ENCODE measurements at places on chromosomes 7 and 10. TPM values are rescaled to one million over a fixed set of nuclear protein-coding genes. Genes with fewer than 3 reads are reported as not detected.

DNA sequence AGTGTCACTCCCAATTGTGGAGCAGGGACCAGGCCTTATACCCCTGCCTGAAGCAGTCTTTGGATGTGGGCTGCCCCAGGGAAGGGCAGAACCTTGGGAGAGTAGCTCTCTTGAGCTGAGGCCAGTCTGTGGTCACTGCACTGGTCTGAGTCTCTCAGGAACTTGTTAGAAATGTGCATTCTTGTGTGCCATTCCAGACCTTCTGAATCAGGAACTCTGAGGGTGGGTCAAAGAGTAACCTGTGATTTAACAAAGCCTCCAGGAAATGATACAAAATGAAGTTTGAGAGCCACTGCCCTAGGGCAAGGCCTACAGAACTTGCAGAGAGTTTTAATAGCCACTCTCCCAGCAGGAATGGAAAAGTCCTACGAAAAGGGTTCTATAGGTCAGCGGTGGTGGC lies 68.1 kb downstream of the LYZL1 start:
- DNase-seq = no peak

- no peak for DNase-seq
Measured at GRCh38 chr7:46524350-46524749, 603.3 kb upstream of the IGFBP3 start.

- peak; percentile 32 for DNase-seq
Measured at GRCh38 chr7:37040330-37040729, 316.0 kb upstream of the AOAH start.

GRCh38 chr10:114662646-114663217 lies 4.7 kb upstream of the ABLIM1 start:
- DNase-seq = no peak

GRCh38 chr10:6348096-6348874 lies 145.6 kb downstream of the PFKFB3 start:
- peak; percentile 17 for DNase-seq

GRCh38 chr7:142874837-142875236 lies 10.7 kb downstream of the TRPV6 start:
- DNase-seq = no peak

- no peak for DNase-seq
Measured at GRCh38 chr7:85736085-85736484, 549.2 kb upstream of the SEMA3D start.

DNA sequence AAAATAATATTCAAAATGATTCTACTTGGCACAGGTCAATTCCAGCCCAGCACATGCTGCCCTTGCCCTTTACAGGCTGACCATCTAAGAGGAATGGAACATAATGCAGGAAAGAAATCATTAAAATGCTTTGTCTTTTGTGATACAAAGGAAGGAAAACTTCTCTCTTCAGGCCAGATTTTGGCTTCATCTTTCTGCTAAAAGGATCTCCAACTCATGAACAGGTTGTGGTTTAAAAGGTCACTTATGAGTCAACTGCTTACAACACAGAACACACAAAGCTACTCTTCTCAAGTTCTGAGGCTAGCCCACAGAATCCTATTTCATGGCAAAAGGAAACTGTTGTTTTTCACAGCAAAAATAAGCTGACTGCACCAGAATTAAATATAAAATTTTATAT lies 197.1 kb downstream of the DOCK4 start:
- DNase-seq = peak; percentile 43

- no peak for DNase-seq
Measured at GRCh38 chr10:1461016-1461415, 276.3 kb downstream of the ADARB2 start.

- DNase-seq = no peak
Measured at GRCh38 chr10:123166618-123167017, 12.4 kb downstream of the BUB3 start.

- DNase-seq = peak; percentile 89
Measured at GRCh38 chr7:157397731-157398691, 61.2 kb downstream of the DNAJB6 start.

DNA sequence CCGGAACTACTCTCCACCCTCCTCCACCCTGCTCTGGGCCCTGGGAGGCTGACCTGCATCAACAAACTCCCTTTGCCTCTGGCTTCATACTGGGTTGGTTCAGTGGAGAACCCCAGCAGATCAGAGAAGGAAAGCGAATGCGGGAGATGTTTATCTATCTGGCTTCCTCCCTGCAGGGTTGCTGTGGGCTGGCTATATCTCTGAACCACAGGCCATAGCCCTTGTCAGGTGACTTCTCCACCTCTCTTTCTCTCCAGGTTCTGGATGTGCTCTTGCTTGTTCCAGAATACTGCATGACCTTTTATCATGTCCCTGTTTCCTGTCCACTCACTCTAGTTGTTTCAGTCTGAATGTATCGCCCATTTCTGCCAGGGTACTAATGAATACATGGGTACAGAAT lies 51.7 kb upstream of the IFRD1 start:
- DNase-seq = no peak

DNA sequence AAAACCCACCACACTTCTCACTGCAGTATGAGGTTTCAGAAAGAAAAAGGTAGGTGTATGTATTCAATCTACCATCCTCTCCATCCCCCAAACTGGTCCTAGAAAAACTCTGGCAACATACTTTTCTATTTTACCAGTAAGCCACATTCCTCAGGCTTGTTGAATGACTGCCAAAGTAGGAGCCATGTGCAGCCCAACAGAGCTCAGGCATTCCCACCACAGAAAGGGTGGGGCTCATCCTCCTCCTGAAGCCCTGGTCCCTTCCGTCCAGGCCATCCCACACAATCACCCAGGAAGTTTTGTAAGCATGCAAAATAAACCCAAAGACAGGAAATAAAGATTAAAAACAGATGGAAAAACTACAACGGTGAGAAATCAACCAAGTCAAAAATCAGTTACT lies 57.2 kb downstream of the MAD1L1 start:
- peak; percentile 98 for DNase-seq

- no peak for DNase-seq
Measured at GRCh38 chr10:51708609-51709008, 9.2 kb upstream of the CSTF2T start.

DNA sequence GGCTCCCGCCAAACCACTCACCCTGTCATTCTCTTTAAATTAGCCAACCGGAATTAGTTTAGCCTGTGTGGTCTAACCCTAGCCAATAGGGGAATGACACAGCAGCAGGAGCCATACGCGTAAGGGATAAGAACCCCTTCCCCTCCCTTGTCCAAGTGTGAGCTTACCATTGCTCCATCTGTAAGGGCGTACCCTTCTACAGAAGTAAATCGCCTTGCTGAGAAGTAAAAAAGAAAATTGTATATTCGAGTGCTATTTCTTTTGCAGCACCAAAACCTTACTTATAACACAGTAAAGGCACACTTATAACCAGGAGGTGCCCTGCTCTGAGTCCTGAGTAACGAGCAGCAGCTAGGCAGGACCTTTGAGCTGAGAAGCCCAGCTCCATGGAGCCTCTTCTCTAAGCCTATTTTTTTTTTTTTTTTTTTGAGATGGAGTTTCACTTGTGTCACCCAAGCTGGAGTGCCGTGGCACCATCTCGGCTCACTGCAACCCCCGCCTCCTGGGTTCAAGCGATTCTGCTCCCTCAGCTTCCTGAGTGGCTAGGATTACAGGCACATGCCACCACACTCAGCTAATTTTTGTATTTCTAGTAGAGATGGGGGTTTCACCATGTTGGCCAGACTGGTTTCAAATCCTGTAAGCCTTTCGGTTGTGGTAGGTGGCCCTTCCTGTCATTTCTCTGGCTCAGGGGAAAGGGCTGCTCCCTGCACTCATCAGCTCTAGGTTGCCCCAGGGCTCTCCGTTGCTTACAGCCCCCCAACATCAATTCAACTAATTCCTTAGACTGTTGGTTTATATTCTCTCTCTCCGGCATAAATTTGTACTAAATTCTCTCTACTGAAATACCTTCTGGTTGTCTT lies 73.3 kb downstream of the NSUN6 start:
- no peak for DNase-seq

GRCh38 chr10:13969118-13969791 lies 361.5 kb downstream of the FRMD4A start:
- no peak for DNase-seq

DNA sequence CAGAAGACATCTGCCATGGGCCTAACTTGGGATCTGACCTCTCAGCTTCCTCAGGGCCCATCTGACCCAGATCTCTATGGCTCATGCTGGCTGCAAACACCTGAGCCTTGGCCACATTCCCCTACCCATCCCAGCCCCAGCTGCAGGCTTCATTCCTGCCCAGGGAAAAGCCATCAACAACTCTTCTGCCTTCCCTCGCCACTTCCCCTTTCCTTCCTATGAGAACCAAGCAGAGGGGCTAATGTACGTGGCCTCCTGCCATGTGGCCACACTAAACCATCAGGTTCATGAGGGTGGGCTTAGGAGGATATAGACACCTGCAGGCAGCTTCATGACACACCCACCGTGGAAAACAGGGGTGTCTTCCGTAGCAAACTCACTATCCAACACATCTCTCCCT lies 312.2 kb downstream of the GALNT17 start:
- no peak for DNase-seq

DNA sequence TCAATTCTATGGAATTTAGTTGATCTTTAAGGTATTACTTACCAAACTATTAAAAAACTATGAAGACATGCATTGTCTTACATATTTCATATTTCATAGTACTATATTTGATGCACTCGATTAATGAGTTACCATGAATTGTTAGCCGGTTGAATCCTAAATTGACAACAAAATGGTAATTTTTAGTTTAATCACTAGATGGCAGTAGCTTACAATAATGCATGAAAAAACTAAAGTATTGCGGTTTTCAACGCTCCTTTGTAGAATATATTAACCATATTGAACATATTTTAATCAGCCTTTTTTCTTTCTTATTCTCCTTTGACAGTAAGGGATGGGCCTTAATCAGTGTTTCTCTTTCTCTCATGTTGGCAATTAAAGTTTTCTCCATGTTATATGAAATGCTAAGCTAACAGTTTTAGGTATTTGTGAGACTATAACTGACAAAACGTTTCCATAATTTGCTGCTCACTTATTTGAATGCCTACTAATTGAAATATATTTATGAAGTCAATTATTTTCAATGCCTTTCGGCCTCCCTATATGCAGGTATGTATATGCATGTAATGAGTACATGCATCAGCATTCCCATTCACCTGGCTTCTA lies 48.5 kb upstream of the ARL4A start:
- DNase-seq = peak; percentile 50

DNA sequence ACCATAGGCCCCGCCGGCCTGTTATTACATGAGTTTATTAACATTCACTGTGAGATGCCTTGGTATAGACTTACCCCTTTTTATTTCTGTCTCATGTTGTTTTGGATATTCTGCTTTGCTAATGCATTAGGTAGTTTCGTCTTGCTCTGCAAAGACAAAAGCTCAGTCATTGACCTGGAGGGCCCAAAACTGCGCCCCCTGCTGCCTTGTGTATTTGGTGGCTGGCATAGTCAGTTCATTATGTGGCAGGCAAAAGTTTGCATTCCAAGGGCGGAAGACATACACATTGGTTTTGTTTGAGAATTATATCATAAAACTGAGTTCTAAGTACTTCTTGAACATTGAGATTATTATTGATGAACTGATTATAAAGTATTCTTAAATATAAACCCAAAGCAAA lies 372.5 kb downstream of the SDK1 start:
- peak; percentile 7 for DNase-seq

DNA sequence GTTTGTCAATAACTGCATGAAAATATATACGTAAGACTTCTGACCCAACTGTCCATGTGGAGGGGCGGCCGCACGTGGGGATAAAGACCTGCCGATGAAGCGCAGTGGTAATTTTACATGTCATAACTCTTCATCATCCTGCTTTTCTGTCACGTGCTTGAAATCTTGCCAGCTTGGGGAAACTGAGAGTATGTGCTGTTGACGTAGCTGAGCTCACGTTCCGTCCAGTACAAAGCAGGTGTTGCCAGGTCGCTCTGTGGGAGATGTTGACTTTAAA lies 105.1 kb downstream of the INPP5A start:
- DNase-seq = no peak

DNA sequence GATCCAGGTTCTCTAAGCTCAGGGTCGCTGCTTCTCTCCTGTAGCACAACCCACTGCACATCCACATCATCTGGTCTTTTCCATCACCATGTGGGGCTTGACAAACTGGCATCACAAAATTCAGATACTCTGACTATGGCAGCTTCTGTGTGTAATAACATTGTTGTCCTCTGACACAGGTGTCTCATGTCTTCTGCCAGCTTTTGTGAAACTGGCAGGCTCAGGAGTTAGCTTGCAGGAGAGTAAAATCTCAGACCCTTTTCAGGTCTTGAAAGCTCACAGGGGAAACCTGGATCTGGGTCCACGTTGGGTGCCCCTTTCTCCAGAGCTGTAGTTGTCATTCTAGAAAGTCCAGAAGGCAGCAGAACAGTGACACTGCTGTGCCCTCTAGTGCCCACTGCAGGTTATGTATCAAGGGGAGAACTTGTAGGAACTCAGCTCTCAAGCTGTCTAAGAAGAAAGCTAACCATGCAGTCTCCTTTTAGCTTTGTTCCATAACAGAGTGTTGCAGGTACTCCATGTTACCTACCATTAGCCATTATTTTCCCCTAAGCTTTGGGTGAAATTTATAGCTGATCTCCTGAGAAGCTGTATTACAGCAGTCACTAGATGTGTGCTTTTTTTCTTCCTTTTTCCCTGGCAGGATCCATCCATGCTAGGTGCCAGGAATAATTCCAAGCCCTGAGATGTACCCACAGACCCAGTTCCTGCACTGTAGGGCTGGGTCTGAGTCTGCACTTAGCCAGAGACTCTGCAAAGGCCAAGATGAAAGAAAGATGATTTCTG lies 102.7 kb downstream of the ZNF248 start:
- peak; percentile 18 for DNase-seq

DNA sequence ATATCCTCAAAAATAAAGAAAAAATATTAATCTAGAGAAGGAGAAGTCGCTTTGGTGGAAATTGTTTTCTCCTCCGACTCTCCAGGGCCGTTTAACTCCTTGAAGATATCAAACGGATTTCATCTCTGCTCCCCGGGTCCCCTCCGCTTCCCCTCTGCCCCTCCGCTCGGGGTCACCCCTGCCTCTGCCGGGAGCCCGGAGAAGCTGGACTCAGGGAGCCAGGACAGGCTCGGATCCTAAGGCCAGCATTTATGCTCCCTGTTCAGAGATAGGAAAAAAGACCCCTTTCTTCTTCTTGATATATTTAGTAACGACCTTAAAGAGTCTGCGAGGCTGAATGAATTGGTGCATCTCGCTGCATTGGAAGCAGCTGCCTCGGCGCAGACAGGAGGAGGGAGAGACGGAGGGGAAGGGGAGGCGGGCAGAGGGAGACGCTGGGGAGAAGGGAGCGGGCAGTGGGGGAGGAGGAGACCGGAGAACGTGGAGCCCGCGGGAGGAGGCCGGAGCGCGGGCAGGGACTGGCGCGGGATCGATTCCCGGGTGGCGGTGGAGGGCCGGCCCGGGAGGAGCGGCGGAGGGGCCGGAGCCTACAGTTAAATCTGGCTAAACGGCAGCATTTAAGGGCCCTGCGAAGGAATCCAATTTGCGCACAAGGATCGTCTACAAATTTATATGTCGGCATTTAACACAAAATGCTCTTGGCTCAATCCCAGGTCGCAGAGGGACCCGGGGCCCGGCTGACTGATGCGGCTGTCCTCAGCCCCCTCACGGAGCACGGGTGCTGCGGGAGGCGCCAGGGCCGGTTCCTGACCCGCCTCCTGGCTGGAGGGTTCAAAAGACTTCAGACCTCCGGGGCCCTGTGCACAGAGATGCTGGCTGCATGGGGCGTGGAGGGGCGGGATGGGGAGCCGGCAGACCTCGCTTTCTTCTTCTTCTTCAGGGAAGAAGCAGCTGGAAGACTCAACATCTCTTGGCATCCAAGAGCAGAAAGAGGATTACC lies 55.6 kb downstream of the CRTAC1 start:
- no peak for DNase-seq

Gene EVX1
- total RNA-seq = not detected

Gene PDZD8
- 26.1 TPM for total RNA-seq

Gene SNX13
- total RNA-seq = 51.8 TPM

Gene AKR1C4
- total RNA-seq = not detected

Gene EN2
- total RNA-seq = not detected

Gene CHCHD2
- 200 TPM for total RNA-seq

All from fibroblast of villous mesenchyme (primary cell).